LHCN-M2 (cell line): ENCODE measurements at places on chromosomes 12 and 14.

GRCh38 chr12:105205322-105206048, 30.5 kb downstream of the APPL2 start:
- no peak for DNase-seq

DNA sequence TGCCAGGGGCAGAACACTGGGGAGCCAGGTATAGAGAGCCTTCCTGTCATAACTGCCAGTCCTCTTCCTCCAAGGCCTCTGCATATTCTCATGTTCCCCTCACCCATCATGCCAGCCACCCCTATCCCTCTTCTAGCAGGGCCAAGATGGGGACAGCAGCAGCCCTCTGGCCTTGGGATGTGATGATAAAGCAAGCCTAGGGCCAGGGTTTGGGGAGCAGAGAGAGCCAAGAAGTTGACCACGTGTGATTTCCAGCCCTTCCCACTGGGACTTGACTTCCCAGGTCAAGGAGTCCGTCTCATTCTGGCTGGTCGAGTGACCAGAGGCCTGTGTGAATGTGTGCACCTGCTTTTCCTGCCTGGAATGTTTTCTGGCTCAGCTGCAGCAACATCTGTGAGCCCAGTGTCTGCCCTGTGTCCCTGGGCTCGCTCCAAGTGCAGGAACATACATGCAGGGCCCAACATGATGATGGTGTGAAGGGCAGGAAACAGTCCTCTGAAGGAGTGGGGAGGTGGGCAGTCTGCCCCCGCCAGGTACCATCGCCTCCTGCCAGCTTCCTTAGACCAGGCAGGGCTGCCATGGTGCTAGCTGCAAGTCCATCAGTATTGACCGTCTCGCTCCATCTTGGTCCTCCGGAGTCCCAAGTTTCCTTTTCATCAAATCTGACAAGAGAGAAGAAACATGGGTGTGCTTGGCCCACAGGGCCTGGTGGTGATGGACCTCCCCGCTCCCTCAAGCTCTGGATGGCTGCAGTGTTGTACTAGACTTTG, 21.0 kb downstream of the VASH1 start:
- DNase-seq: no peak

- no peak for DNase-seq
Measured at GRCh38 chr12:31650918-31651317, 8.6 kb upstream of the ETFBKMT start.

DNA sequence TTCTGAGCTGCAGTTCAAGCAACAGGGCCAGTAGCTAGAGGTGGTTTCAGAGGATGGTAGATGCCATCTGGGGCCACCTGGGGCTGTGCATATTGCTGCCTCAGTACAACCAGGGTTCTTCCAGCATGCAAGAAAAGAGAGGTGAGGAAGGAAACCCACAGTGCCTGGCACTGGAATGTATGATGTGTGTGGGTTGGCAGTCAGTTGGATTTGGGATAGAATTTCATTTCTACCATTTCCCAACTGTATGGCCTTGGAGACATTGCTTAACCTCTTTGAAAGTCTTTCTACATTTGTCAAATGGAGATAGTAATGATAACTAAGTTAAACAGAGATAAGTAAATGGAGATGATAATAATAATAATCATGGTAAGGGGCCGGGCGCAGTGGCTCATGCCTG, 10.2 kb upstream of the LRRC10 start:
- DNase-seq: no peak

DNA sequence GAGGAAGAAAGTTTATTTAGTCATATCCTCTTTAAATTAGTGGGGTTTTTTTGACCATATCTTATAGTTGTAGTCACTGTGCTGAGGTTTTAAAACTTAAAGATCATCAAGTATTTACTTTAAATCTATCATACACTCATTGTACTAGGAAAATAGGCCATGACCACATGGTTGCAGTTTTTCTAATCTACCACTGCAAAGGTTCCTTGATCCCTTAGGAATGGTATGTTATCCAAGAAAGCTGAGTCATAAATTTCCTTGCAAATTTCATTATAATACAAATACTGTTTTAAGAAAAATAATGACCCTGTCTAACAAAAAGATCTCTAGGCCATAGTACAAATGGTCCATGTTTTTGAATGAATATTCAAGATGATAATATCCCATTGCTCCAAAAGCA, 74.7 kb downstream of the DBX2 start:
- DNase-seq: no peak

DNA sequence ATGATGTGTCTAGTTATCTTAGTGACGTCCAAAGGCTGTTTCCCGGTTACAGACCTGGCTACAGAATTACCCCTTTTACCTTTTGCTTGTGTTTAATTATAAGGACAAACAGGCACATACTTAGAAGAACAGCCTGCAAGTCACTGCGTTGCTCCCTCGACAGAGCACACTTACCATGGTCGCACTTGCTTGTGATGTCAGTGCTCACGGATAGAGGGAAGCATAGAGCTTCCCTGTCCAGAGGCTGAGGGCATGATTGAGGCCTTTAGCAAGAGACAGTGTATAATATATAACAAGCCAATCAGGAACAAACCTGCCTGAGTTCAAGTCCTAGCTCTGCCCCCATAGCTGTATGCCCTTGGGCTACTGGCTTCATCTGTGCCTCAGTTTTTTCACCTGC, 73.2 kb upstream of the SCN8A start:
- no peak for DNase-seq

- no peak for DNase-seq
Measured at GRCh38 chr12:1405619-1406018, 188.8 kb downstream of the FBXL14 start.

- DNase-seq: no peak
Measured at GRCh38 chr12:94254270-94254669, 105.9 kb downstream of the PLXNC1 start.

DNA sequence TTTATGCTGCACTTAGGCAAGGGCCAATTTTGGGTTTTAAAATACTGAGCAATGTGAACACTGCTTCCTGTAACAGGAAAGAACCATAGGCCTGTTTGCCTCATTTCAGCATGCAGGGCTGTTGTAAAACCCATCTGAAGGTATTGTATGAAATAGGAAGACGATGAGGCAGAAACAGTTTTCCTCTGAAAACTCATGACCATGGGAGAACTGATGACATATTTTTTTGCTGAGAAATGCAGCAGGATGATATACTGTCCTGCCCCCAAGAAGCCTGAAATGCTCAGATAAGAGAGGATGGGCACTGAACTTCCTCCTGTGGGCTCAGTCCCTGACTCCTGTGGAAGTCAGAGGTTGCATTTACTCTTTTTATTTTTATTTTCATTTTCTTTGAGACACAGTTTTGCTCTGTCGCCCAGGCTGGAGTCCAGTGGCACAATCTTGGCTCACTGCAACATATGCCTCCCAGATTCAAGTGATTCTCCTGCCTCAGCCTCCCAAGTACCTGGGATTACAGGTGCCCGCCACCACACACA, 17.4 kb downstream of the PYGL start:
- no peak for DNase-seq

GRCh38 chr12:4269279-4269991, 4.1 kb upstream of the CCND2 start:
- DNase-seq: peak; percentile 61

- DNase-seq: no peak
Measured at GRCh38 chr14:93759719-93760307, 28.5 kb downstream of the PRIMA1 start.

DNA sequence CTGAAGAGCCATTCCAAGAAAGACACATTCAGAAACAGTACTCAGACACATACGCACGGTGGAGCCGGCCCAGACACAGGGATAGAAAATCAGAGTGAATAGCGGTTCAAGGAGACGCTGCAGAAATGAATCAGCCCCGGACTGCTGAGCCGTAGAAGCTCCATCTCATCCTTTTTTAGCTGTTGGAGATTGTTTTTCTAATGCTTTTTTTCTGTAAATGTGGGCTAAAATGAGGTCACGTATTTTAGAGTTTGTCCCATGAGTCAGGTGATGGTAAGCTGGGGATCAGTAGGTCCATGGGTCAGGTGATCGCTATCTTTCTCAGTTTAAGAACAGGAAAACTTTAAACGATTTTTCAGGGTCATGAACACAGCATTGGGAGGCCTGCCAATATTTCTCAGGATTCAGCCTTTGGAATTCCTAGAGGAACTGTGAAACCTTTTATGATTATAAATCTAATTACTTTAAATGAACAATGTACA, 202.4 kb downstream of the ITPR2 start:
- DNase-seq: peak; percentile 69

DNA sequence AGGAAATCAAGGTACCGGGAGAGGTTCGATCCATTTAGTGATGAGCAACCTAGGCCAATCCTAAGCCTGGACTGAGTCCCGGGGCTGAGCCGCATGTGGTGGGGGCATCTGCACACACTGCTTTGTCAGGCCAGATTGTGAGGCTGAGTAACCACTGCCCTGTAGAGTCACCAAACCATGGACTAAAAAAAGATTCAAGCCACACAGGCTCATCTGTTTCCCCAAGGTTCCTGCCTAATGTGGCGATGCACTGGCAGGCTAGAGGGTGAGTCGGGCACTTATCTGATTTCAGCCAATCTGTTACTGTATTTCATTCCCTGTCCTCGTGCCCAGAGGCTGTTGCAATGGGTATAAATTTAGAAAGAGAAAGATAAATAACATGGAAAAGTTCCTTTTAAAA, 140.8 kb downstream of the TTC7B start:
- DNase-seq: peak; percentile 92
